Left lung (tissue), 14 donors: ENCODE measurements at places on chromosomes 1 and 21. TPM values are rescaled to one million over a fixed set of nuclear protein-coding genes. Genes with fewer than 3 reads are reported as not detected.

GRCh38 chr21:45948576-45949141 is 32.9 kb upstream of the COL6A1 start:
- no peak overlapping the region for H3K27ac ChIP-seq
- H3K27me3 ChIP-seq, result peaks cover 45% of the 10 kb centered on the region
- H3K4me3 ChIP-seq, result no peak overlapping the region
- H3K4me1 ChIP-seq, result no peaks in the 10 kb centered on the region
- no peak for DNase-seq

DNA sequence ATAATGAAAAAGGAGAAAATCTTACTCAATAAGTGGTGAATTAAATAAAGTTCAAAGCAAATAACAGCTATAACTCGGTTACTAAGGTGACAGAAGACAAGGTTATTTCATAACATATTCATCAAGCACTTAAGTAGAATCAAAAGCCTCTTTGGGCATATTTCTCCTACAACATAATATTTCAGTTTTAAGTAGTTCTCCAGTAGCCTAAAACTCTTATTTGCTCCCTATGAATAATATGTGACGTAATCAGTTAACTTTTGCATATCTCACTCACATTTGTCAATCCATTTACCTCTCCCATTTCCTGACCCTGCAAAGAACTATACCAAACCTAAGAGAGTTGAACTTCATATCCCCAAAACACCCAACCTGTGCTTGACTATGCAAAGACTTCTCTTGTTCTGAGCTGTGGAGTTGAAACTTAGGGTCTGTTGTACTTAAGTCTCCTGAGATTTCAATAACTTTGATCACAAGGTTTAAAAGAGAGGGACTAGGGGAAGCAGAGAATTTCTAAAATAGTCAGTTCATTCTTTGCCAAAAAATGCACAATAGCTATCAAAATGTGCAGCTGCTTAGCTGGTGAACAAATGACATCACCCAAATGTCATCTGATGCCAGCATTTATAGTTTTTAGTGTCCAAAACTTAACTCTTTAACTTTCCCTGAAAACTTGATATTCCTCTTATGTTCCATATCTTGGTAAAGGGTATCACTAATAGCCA is 37.2 kb downstream of the TTLL7 start:
- H3K27me3 ChIP-seq, result no peaks in the 10 kb centered on the region
- no peak for DNase-seq
- H3K36me3 ChIP-seq, result no peaks in the 10 kb centered on the region
- H3K4me3 ChIP-seq, result no peak overlapping the region
- no peak overlapping the region for H3K27ac ChIP-seq

- H3K4me3 ChIP-seq, result no peak overlapping the region
- no peaks in the 10 kb centered on the region for H3K4me1 ChIP-seq
- no peaks in the 10 kb centered on the region for H3K27me3 ChIP-seq
Measured at GRCh38 chr21:31781737-31782136, 49.8 kb upstream of the SCAF4 start.

DNA sequence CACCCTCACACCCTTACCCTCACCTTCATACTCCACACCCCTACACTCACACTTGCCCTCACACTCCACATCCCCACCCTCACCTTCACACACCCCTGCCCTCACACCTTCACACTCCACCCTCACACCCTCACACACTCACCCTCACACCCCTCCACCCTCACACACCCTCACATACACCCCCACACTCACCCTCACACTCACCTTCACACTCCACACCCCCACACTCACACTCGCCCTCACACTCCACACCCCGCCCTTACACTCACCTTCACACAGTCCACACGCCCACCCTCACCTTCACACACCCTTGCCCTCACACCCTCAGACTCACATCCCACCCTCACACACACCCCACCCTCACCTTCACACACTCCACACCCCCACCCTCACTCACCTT is 43.6 kb upstream of the EDN2 start:
- no peak overlapping the region for H3K4me3 ChIP-seq
- H3K27me3 ChIP-seq, result no peaks in the 10 kb centered on the region
- H3K4me1 ChIP-seq, result no peaks in the 10 kb centered on the region
- H3K36me3 ChIP-seq, result no peaks in the 10 kb centered on the region
- no peak overlapping the region for H3K27ac ChIP-seq
- no peak for DNase-seq

DNA sequence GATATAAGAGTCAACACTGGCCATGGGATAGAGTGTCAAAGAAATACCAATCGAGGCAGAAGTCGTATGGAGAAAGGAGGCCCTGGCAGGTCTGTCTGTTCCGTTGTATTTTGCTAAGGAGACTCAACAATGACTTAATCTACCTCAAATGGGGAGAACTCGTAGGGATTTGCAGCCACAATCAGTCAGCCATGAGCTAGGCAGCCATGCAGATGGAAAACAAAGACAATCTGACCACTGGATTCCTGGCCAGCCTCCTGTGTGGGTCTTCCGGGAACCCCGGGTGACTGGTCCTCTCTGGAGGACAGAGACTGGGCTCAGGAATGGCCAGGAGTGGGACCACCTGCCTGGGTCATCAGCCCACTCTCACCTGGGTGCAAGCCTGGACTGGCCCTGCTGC is 167.8 kb downstream of the ETS2 start:
- no peaks in the 10 kb centered on the region for H3K4me1 ChIP-seq
- no peaks in the 10 kb centered on the region for H3K36me3 ChIP-seq
- H3K27ac ChIP-seq, result no peak overlapping the region
- DNase-seq, result no peak
- no peaks in the 10 kb centered on the region for H3K27me3 ChIP-seq

DNA sequence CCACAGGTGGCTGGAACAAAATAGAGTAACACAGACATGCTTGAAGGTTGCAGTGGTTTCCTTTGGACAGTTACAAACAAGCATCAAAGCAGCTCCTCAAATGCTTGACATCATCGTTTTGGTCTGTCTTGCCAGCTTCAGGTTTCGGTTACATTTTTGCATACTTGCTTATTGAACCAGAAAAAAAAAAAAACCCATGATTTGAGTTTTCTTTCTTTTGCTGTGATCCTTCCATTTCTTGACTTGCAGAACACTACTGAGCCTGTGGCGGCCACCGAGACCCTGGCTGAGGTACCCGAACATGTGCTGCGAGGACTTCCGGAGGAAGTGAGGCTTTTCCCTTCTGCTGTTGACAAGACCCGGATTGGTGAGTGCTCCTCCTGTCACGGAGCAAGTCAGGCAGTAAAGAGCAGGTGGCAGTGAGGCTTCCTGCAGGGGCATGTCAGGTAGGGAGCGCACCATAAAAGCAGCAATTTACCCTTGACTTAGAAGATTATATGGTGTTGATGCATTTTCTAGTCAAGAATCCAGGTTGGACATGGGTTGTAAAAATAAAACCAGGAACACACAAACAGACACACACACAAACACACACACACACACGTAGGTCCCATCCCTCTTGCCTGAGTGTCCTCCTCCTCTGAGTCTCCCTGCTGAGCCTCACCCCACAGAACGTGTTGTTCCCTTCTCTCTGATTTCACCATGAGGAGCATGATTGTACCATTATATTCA is 30.9 kb downstream of the PRDM2 start:
- peak overlapping the region; percentile 10 for H3K4me3 ChIP-seq
- peaks cover 32% of the 10 kb centered on the region for H3K4me1 ChIP-seq
- peak; percentile 64 for DNase-seq
- no peaks in the 10 kb centered on the region for H3K36me3 ChIP-seq

DNA sequence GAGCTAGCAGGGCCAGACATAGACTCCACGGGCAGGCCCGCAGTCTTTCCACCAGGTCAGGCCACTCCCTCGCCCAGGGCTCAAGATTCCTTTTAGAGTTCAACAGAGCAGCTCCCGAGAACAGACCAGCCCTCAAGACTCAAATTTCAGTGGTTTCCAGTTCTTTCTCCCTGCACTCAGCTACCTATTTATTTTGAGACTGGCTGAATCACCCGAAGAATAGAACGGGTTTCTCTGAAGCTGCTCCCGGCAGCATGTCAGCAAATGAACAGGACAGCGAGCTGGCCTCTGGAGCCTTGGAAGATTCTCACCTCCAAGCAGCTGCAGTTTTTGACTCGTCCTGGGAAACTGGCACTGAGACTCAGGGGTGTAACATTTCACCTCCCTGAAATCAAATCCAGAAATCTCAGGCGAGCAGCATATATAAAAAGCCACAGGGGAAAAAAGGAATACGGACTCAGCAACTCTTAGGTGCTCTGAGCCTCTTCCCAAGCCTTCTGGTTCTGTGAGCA is 177.9 kb downstream of the CLIC6 start:
- H3K27me3 ChIP-seq, result no peaks in the 10 kb centered on the region
- H3K36me3 ChIP-seq, result peaks cover 5% of the 10 kb centered on the region
- H3K4me1 ChIP-seq, result peaks cover 69% of the 10 kb centered on the region
- H3K27ac ChIP-seq, result peak overlapping the region; percentile 66
- DNase-seq, result no peak

DNA sequence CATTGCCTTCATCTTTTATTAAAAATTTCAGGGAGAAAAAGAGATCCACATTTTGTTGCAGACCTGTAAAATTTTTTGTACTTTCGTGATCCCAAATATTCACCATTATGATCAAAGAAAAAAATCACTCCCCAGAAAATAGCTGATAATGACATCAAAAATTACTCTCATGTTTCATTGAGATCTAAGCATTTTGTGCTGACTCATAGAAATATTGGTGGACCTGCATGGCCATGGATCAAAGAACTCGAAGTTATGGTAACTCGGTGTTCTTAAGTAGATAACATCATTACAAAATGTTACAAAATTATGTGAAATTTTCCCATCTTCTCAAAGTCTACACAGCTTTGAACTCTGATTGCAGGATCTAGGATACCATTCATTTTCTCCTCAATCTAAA is 135.8 kb downstream of the PTGER3 start:
- no peaks in the 10 kb centered on the region for H3K36me3 ChIP-seq
- H3K4me3 ChIP-seq, result no peak overlapping the region
- H3K4me1 ChIP-seq, result no peaks in the 10 kb centered on the region
- H3K27me3 ChIP-seq, result no peaks in the 10 kb centered on the region

GRCh38 chr1:170215072-170215885 is 69.5 kb downstream of the NTMT2 start:
- no peaks in the 10 kb centered on the region for H3K4me1 ChIP-seq
- no peaks in the 10 kb centered on the region for H3K27me3 ChIP-seq

GRCh38 chr1:58781541-58782177 is 2.2 kb downstream of the JUN start:
- DNase-seq, result peak; percentile 88
- H3K27me3 ChIP-seq, result no peaks in the 10 kb centered on the region
- H3K4me3 ChIP-seq, result peak overlapping the region; percentile 80
- H3K27ac ChIP-seq, result peak overlapping the region; percentile 100
- peaks cover 20% of the 10 kb centered on the region for H3K4me1 ChIP-seq
- H3K36me3 ChIP-seq, result no peaks in the 10 kb centered on the region

- H3K4me3 ChIP-seq, result no peak overlapping the region
- H3K4me1 ChIP-seq, result peaks cover 7% of the 10 kb centered on the region
- no peaks in the 10 kb centered on the region for H3K27me3 ChIP-seq
- no peak overlapping the region for H3K27ac ChIP-seq
- H3K36me3 ChIP-seq, result no peaks in the 10 kb centered on the region
Measured at GRCh38 chr1:35085421-35085820, 6.2 kb downstream of the ZMYM1 start.

DNA sequence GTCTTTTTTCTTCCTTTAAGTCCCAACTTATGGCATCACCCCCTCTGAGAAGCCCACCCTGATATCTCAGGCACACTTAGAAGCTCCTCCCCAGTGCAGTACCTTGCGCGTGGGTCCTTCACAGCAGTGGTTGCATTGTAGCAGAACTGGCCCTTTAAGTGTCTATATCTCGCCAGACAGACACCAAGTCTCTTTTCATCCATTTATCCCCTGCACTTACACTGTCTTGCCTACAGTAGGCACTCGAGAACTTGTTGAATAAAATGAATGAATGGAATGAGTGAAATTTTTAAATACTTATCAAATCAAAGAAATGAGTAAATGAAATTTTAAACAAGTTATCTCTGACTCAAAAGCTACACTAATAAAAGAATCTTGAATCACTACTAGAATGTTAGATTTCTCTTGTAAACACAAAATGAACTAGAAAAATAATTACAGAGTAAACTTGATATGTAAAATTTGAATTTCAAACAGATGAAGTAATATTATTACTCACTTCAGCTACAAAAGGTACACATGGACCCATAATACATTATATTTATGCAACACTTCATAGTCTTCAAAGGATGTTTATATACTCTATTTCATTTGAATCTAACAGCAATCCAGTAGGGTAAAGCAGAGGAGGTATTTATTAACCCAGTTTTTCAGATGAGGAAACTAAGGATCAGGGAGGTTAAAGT is 54.7 kb upstream of the MAN1A2 start:
- H3K4me1 ChIP-seq, result no peaks in the 10 kb centered on the region
- no peak overlapping the region for H3K27ac ChIP-seq

DNA sequence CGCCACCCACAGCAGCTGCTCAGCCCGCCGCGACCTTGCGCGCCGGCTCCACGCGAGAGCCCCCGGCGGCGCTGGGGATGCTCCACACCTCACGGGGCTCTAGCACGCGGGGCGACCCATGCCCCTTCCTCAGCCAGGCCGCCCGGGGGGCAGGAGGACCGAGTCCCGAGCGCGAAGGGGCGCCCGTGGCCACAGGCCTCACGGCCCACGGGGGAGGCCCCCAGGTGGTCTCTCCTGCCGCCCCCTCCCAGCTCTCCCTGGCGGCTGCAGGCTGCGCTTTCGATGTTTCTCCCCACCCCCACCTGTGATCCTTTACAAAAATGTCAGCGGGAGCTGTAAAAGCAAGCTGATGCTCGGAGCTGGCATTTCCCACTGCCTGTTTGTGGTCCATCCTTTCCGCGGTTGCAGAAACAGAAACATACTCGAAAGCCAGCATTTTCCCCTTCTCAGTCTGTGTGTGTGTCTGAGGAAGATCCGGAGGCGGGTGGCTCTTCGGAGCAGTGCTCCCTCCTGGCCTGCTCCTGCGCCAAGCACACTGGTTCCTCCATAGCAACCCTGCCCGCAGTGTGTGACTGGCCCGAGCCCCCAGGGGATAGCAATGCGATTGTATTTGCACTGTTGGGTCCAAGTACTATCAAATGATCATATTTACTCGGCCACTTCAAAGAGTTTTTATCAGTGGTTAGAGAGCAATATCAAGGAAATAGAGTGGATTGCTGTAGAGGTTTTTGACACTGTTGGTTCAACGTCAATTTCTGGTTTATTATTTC is 2.1 kb downstream of the KIF26B start:
- DNase-seq, result peak; percentile 23
- H3K27ac ChIP-seq, result no peak overlapping the region
- peak overlapping the region; percentile 48 for H3K4me3 ChIP-seq
- H3K27me3 ChIP-seq, result peaks cover 66% of the 10 kb centered on the region

DNA sequence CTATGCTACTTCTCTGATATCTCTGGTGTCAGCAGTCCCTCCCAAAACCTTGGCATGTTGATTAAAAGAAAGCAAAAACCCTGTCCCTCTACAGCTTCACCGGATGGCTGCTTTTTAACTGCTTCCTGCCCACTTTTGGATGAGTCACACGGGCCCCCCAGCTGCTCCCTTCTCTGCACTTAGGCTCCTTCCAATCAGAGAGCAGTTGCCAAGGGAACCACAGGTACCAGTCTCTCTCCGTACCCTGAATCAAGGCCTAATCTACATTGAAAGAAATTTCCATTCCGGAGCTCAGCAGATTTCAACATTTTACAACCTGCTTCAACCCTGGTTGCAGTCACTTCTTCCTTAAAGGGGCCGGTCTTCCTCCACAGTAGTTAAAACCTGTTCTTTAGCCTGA is 70.6 kb upstream of the GJB5 start:
- no peaks in the 10 kb centered on the region for H3K4me1 ChIP-seq
- no peak for DNase-seq
- H3K4me3 ChIP-seq, result no peak overlapping the region
- H3K36me3 ChIP-seq, result no peaks in the 10 kb centered on the region

The TGFBR3 gene
- 41.1 TPM for total RNA-seq

The OR10Z1 gene
- total RNA-seq, result not detected

The LCE3E gene
- not detected for total RNA-seq

The OVAAL gene
- total RNA-seq, result not detected

The KMO gene
- 5.9 TPM for total RNA-seq

The KRTAP19-2 gene
- total RNA-seq, result not detected

The ALDH9A1 gene
- total RNA-seq, result 69.6 TPM
